ENCODE measurements at places on chromosomes 7 and 10.

DNA sequence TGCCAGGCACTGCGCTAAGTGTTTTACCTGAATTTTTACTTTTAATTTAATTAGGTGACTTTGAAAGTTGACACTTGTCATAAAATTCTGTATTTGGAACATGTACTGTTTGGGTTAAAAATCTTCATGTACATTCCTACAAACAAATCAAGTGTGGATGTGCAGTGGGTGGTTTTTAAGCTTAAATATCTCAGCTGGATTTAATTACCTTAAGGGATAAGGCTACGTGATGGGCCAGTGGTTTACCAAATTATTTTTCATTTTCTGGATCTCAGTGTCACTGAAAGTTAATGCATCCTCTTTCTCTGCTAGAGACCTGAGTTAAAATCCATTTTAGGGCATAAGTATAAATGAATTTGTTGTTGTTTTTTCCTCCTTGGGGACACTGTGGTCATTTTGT, 51.1 kb downstream of the EXOC4 start:
- DNase-seq: no peak

- DNase-seq: peak; percentile 60
These were observed 12.5 kb upstream of the CALD1 start for GRCh38 chr7:134766779-134767519.

- no peak for DNase-seq
These were observed 271.7 kb upstream of the MKLN1 start for GRCh38 chr7:131056007-131056406.

DNA sequence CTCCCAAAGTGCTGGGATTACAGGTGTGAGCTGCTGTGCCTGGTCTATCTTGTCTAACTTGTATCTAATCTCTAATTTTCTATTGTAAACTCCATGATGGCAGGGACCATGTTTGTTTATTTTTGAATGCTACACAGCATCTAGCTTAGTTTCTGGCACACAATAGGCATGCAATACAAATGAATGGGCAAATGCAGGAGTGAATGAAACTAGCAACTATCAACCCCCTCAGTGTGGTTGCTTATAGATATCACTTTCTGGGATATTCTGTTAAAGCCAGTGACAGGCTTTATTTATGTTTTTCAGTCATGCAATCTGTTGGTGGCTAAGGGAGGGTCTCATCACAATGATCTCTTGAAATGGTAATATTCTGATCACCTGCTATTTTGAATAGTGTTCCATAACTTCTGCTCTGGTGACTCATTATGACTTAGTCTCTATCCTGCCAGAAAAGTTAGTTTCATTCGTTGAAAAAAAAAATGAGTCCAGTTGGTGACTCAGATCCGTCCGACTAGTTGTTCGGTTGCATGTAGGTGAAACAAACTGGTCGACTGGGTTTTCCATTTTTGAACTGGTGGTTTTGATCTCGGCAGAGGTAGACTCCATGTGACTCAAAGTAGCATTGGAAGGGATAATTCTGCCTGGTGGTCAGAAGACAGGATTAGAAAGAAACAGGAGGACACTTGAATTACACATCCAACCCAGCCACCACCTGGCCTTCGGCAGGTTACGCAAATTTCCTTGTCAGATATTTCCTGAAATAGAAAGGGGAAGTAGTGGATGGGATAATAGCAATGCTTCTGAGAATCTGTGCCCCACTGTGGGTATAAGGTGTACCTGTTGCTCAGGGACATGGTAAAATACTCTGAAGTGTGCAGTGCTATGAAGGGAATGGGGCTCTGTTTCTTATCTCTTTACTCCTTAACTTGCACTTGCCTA, 76.8 kb downstream of the GATA3 start:
- DNase-seq: no peak

GRCh38 chr10:126598009-126598408, 72.5 kb downstream of the C10orf90 start:
- peak; percentile 58 for DNase-seq

GRCh38 chr7:537911-538634, 18.4 kb upstream of the PDGFA start:
- peak; percentile 67 for DNase-seq

DNA sequence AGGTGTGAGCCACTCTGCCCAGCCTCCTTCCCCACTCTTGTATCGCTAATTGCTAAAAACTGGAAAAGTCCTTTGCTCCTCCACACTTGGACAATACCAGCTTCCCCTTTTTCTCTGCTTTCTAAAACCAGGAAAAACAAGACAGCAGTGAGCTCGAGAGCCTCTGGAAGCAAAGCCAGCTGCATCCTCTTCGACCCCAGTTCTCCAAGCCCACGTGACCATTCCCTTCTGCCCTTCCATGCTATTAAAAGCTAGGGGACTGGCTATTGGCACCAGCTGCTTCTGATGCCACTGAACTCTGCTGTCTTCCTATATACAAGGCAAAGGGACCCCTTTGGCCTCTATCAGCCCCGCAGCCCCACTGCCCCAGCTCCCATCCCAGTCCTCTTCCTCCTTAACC, 92.2 kb downstream of the SPDYE5 start:
- no peak for DNase-seq

DNA sequence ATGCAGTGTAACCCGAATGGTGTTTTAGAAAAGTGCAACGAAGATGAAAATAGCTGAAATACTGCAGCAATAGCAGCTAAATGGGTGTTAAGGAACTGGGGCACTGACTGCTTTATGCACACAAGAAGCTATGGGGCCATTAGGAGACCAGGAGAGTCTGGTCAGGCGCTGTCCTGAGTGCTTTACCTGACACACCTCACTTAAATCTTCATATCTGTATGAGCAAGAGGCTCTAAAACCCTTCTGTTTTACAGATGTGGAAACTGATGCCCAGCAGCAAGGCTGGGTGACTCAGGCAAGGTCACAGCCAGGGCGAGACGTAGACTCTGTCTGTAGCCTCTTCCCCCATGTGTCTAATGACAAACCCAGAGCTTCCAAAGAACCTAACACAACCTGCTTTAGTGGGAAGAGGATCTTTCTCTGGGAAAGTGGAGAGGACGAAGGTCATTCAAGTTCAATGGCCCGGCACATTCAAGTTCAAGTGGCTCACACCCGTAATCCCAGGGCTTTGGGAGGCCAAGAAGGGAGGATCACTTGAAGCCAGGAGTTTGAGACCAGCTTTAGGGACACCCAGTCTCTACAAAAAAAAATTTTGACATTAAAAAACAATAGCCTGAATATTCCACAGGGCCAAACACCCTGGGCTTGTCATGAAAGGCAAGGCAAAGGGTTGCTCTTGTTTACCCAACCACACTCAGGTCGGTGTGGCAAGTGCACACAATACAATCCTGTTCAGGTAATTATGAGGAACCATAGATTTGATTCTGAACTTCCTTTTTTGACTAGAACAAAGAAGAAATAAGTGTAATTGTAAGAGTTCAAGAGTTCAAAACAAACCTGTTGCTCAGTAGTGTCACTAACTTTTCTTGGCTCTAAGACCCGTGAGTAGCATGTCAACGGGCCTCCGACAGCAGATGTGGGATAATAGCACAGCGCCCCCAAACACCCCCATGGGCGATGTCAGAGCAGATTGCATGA, 53.7 kb upstream of the KLF6 start:
- no peak for DNase-seq

DNA sequence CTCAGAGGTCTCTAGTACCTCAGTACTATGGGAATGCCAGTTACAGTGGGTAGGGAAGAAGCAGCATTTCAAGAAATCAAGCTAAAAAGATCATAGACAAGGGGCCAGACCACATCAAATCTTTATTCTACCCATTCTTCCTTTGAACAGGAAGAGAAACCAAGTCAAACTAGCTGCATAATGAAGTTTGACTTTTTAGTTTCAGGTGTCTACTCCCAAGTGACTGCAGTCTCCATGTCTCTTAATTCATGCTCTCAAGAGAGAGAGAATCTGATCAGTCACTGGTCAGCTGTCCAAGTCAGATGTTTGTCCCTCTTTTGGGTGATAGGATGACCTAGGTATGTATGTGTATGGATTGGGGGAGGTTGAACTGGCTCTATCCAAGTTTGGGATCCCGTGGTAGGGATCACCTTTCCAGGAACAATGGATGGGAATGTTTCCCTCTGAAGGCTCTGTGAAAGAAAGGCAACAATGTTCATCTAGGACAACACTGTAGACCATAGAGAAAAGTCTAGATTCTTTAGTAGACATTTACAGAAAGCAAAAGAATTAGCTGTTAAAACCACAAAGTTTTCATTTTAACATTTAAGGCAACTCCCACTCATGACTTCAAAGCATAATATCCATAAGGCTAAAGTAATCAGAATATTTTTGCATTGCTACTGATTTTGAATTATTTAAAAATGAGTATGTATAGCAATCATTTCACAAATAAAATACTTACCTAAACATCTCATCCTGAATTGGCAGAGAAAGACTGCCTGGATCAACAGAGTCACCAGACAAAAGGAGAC, 30.1 kb upstream of the PRTFDC1 start:
- no peak for DNase-seq

DNA sequence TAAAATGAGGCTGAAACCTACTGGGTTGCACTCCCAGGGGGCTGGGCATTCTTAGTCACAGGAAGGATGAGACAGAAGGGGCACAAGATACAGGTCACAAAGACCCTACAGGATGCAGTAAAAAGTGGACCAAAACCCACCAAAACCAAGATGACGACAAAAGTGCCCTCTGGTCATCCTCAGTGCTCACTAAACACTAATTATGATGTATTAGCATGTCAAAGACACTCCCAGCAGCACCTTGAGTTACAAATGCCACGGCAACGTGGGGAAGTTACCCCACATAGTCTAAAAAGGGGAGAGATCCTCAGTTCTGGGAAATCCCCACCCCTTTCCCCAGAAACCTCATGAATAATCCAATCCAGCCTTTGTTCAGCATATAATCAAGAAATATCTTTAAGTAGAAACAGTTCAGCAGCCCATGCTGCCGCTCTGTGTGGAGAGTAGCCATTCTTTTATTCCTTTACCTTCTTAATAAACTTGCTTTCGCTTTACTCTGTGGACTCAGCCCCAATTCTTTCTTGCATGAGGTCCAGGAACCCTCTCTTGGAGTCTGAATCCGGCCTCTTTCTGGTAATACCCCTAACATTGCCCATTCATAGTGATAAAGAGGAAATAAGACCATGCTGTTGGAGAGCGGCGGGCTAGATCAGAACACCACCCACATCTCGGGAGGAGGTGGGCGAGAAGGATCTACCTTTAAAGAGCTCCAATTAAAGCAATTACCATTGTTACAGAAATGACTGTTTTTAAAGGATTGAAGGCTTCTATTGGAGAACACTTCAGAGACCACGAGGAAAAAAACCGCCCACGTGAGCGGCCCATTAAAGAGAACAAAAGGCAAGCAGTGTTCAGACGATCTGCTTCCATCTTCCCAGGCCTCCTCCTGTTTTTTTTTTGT, 170.9 kb downstream of the USP6NL start:
- no peak for DNase-seq

GRCh38 chr10:63720072-63720537, 198.9 kb downstream of the REEP3 start:
- DNase-seq: peak; percentile 53

DNA sequence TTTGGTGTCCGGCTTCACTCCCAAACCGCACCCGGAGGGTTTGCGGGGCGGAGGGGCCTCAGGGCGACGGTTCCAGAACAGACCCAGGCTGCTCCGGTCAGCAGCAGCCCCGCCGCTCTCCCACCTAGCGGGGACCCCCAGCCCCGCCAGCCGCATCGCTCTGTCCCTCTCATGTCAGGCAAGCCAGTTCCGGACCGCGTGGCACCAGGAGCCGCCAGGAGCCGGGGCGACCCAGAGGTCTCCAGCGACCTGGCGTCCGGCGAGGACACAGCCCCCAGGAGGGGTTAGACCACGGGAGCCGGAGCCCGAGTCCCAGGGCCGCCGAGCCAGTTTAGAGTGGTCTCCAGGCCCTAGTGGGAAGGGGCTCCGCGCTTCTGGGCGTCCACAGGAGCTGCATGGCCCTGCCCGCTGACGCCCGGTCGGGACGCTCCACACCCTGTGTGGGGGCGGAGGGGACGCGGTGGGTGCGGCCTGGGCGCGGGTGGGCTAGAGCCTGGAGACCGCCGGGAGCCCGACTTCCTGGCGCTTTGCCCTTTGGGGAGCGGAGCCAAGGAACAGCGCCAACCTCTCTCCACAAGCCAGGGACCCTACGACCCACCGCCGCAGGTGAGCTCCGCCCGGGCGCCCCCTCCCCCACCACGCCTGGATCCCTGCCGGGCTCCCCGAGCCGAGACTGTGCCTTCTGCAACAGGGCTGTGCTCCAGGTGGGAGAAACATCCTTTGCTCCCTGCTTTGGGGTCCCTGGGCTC, 43.4 kb downstream of the ZNF117 start:
- no peak for DNase-seq

DNA sequence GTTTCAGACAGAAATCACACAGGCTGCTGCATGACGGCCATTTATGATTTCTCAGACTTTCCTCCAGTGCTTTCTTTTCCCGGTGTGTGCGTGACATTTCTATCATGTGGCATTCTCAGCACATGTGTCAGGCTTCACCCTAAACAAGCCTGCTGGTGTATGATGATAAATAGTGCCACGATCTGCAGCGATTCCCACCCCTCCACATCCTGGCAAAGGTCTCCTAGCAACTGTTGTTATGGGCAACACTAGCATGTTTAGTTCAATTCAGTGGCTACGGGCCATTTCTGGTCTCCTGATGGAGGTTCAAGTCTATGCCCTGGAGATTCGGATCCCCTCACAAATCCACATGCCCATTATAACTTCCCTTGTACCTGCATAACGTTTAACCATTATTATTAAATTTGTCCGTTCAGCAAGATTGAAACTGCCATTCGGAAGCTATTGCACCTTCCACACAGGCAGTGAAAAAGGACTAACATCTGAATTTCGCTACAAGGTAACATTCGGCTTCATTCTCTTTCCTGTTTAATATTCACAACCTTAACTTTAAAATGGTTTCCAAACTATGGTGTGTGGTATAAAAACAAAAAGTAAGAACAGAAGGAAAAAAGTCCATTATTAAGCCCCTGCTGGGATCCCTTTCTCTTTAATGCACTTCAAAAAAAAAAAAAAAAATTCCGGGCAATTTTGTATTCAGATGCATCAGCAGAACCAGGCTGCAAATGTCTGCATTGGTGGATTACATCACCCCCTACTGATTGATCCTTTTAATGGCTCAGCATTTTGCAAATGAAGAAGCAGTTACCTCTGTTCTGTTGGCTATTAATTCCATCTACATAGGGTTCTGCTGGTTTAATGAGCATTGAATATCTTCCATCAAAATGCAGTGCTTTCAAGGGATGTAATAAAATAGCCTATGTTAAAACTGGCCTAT, 90.2 kb downstream of the FRMD4A start:
- DNase-seq: peak; percentile 63

DNA sequence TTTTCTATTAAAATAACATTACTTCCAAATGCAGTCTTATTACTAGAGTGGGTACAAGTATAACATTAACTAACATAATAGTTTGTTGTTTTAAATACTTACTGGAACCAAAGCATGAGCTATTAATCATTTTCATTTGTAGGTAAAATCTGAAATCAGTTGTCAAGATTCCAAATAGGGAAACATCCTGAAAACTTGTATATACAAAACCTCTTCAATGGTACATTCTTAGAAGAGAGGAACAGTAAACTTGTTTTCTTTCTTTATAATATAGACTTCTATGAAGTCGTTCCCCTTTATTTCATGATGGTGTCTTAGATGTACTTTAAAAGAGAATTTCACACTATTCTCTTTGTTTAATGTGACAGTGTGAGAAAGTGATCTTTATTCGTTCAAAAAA, 85.9 kb downstream of the VTI1A start:
- no peak for DNase-seq

- no peak for DNase-seq
These were observed 510.2 kb upstream of the KLF6 start for GRCh38 chr10:4294996-4295792.
